Islet precursor cell (in vitro differentiated cells): ENCODE measurements at places on chromosomes 5 and 9.
A peak's percentile ranks its signal among the peaks of the same experiment; 100 is the strongest.

GRCh38 chr5:81554647-81555046 lies 160.7 kb upstream of the ACOT12 start:
- DNase-seq = no peak

DNA sequence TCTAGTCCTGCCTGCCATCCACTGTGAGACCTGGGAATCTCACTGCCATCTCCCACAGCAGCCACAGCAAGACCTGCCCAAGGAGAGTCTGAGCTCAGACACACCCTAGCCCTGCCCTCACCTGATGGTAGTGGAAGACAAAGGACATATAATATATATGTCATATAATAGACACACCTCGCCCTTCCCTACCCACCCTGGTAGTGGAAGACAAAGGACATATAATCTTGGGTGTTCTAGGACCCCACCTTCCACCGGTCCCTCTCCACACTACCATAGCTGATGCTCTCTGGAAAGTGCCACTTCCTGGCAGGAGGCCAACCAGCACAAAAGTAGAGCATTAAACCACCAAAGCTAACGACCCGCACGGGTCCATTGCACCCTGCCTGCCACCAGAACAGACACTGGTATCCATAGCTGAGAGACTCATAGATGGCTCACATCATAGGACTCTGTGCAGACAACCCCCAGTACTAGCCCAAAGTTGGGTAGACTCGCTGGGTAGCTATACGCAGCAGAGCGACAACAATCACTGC lies 545.6 kb downstream of the CAAP1 start:
- DNase-seq = no peak

- no peak for DNase-seq
These were observed 151.4 kb downstream of the KDM4C start for GRCh38 chr9:6909181-6909580.

- no peak for DNase-seq
These were observed 53.0 kb downstream of the IL31RA start for GRCh38 chr5:55904152-55904551.

GRCh38 chr5:115170929-115171510 lies 1.3 kb upstream of the TRIM36 start:
- DNase-seq = no peak

DNA sequence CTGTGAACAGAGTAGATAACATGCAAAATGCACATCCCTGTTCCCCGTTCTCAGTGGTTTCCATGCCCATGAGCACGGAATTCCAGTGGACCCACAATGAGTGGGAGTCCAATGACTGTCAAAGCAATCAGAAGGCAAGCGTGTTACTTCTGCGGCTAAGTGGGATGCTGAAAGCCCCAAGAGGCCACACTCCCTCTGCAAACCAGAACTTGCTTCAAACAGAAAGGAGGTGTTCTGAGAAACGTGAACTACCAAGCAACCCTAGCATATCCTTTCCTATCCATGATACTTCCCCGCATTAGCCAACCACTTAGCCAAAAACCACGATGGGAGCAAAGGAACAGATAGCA lies 21.7 kb upstream of the MVB12B start:
- peak; percentile 40 for DNase-seq
